ENCODE measurements at places on chromosomes 16 and 17.

DNA sequence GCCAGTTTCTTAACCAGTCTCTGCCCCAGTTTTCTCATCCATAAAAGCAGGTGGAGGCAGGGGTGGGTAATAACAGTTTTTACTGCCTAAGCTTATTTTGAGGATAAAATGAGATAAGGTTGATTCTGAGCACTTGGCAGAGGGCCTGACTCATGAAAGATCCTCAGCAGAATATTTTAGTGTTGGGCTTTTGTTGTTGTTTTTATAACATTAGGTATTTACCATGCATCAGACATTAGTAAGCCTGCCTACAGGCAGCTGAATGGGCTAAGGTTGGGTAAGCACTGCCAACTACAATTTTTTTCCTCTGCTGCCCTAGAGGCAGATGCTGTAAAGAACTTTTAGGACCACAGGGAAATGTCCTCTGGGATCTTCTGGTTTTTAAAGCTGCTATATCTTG lies 43.1 kb downstream of the SCNN1G start:
- no peak for DNase-seq

DNA sequence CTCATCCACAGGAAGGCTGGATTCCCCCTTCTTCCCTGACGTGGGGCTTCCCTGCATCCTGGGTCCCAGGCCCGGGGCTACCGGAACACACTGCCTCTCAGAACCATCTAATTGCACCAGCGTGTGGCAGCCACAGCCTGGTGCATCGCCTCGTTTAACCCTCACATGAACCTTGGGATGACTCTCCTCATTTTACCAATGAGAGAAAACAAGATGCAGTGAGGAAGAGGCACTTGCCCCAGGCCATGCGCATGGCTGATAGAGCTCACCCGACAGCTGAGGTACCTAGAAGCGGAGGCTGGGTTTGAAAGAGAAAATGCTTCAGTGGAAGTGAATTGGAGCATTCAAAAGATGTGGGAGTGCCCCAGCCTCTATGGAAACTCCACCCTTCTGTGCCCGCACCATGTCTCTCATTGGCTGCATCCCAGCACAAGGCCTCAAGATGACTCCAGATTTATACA lies 162.3 kb downstream of the KATNIP start:
- DNase-seq: no peak

- no peak for DNase-seq
These were observed 22.9 kb downstream of the NUP88 start for GRCh38 chr17:5396612-5397011.

DNA sequence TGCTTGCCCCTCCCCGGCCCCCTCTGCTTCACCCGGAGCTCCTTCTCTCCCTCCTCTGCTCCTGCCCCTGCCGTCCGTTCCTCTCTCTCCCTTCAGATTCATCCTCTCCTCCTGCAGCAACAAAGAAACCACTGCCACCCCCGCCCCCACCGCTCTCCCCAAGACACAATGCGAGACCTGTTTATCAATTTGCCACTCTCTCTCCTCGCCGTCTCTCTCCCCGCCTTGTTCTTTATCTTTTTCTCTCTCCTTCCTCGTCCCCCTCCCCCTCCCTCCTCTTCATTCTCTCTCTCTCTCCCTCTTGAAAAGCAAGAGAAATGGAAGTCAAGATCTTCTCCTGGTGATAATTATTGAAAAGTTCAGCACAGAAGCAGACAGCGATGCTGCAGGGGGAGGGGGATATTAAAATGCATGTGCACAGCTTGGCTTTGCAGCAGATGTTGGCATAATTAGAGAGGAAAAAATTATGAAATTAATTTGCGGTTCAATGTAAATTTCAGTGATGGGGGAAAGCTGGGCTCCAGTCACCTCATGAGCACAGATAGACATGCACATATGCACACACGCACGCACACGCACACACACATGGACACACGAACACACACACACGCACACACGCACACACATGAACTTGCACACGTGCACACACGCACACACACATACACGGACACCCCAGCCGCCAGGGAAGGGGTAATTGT lies 58.1 kb upstream of the CBFA2T3 start:
- DNase-seq: no peak

- no peak for DNase-seq
These were observed 56.5 kb upstream of the CLEC18A start for GRCh38 chr16:69894676-69895075.

DNA sequence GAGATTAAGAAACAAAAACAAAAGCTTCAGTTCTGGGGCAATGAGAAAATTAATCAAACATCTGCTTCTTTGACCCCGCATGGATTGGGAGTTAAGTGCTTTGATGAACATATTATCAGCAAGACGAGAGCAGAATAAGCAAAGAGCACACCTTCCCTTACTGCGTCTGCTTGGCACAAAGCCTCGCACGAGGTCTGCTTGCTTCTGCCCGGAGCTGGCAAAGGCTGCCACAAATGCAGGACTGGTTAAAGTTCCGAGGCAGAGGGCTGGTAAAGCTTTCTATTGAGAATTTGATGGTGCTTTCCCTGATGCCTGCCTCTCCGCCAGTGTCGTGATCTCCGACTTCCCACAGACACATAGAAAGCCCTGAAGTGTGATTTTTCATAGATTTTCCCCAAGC lies 17.0 kb downstream of the VAT1L start:
- DNase-seq: no peak

- no peak for DNase-seq
These were observed 15.2 kb downstream of the PIEZO1 start for GRCh38 chr16:88769617-88770460.

DNA sequence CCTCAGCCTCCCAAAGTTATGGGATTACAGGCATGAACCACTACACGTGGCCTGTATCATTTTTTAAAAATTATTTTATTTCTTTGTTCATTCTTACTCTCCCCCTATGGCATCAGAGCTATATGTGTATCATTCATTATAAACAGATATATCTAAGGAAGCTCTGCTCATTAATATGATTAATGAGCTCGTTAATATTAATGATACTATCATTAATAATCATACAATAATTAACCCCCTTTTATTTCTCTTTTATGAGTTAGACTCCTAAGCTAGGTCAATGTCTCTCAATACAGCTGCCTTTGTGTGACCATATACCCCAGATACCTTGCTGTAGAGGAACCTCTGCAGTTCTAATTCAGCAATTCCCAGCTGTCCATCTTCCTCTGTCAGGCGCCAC lies 4.5 kb upstream of the RSKR start:
- no peak for DNase-seq

DNA sequence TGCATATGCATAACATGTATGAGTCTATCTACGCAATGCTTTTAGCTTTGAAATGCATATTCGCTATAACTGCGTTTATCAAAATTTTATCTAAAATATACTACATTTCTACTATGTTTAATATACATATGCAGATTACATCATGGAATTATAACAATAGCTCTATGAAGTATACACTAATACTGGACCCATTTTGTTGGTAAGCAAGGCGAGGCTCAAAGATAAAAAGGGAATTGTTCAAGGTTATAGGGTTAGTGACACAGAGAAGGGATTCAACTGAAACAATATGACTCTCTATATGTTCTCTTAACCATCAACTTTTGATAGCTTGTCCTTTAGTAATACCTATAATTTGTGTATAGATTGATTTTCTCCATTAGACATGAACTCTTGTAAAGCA lies 60.9 kb upstream of the SMIM36 start:
- no peak for DNase-seq

- DNase-seq: no peak
These were observed 664.6 kb upstream of the CA10 start for GRCh38 chr17:52823155-52823554.

GRCh38 chr16:60310846-60311445 lies 1576.8 kb upstream of the GOT2 start:
- DNase-seq: no peak

DNA sequence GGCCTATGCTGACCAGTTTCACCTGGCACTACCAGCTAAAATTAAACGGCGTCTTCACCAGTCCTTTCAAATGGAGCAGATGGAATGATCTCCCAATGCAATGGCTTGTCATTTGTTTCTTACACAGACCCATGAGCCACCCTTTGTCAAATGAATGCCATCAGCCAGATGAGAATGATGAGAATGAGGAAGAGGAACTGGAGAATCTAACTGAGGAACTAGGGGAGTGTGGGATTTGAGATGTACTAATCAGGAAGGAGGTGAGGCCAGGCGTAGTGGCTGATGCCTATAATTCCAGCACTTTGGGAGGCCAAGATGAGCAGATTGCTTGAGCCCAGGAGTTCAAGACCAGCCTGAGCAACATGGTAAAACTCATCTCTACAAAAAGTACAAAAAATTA lies 116.4 kb downstream of the HS3ST3A1 start:
- no peak for DNase-seq
